Upper lobe of left lung (tissue), 6 donors: ENCODE measurements at places on chromosomes 7 and 10. TPM values are rescaled to one million over a fixed set of nuclear protein-coding genes. Genes with fewer than 3 reads are reported as not detected.

GRCh38 chr7:151126491-151127137, 40.3 kb downstream of the AGAP3 start:
- DNase-seq: no peak

GRCh38 chr7:99737726-99738125, 2.7 kb upstream of the CYP3A7 start:
- no peak for DNase-seq

GRCh38 chr7:4227105-4228010, 454.7 kb upstream of the FOXK1 start:
- no peak for DNase-seq

DNA sequence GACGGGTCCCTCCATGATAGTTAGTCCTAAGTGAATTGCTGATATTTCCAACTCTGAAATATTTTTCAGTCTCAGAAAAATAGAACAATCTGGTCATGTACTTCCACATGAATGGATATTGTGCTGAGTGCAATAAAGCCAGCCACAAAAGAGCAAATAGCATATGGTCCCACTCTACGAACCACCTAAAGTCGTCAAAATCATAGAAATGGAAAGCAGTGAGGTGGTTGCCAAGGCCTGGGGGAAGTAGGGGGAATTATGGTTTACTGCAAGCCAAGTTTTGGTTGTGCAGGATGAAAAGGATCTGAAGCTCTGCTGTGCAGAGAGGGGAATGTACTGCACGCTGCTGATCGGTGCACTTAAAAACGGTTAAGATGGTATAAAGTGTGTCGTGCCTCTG, 313.8 kb upstream of the ADARB2 start:
- DNase-seq: no peak

DNA sequence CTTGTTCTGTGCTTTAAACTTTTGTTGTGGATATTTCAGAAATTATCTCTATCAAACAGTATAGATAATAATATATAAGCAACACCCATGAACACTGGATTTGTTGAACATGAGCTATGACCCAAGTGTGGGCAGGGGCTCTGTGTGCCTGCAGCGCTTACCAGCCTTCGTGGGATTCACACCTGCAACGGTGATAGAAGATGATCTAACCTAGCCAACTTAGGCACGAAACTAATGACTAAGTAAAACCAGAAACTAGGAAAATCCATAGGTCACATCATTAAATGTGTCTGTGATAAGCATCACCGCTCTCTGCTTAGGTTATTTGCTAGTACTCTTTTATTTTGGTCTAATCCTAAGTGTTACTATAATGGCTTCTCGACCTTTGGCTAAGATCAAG, 18.0 kb downstream of the SPAG6 start:
- DNase-seq: no peak

Gene TMEM213
- 6.1 TPM for total RNA-seq

Gene AKR1C1
- total RNA-seq: 48.2 TPM

Gene SPDYE5
- total RNA-seq: not detected

DNA sequence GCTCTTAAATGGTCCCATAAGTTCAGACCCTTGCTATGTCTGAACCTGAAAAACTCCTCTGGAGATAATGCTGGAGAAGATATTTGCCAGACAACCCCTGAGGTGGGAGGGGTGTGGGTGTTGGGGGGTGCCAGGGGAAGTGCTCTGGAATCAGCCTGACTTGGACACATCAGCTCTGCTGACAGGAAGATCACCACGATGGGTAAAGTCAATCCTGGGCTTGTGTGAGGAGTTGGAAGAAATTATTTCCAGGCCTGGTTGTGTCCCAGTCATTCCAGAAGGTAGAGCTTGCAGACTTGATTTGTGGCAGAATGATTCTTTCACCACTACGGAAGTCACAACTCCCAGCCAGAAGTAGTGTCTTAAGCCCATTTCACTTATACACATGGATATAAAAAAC, 60.3 kb upstream of the UNC5B start:
- no peak for DNase-seq

- no peak for DNase-seq
These were observed 72.6 kb upstream of the PCBD1 start for GRCh38 chr10:70960783-70961570.

Gene ZNF425
- 1.7 TPM for total RNA-seq

Gene WNT8B
- total RNA-seq: not detected

Gene PKD2L1
- 0.61 TPM for total RNA-seq

DNA sequence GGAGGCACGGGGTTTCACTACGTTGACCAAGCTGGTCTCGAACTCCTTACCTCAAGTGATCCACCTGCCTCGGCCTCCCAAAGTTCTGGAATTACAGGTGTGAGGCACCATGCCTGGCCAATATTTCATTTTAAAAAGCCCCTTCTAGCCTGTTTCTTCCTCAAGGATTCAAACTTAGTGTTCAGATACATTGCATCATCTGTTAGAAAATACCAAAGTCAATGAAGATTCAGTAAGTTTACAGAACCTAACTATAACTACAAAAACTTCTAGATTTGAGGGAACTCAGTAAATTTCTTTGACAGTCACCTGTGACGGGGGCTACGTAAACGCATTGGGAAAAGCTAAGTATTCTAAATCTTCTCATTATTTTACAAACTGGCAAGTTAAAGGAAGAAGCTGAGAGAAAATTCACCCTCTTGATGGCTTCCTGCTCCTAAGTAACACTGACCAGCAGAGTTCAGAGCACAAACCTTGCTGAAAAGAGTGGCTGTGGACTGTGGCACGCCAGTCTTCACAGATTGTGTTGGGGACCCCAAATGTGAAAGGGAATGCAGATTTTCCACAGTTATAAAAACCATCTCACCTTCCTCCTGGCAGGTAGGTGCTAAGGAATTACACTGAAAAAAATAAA, 162.2 kb downstream of the PKD1L1 start:
- DNase-seq: no peak

GRCh38 chr7:133741078-133741477, 386.1 kb upstream of the LRGUK start:
- no peak for DNase-seq

Gene KAZALD1
- 5.8 TPM for total RNA-seq

DNA sequence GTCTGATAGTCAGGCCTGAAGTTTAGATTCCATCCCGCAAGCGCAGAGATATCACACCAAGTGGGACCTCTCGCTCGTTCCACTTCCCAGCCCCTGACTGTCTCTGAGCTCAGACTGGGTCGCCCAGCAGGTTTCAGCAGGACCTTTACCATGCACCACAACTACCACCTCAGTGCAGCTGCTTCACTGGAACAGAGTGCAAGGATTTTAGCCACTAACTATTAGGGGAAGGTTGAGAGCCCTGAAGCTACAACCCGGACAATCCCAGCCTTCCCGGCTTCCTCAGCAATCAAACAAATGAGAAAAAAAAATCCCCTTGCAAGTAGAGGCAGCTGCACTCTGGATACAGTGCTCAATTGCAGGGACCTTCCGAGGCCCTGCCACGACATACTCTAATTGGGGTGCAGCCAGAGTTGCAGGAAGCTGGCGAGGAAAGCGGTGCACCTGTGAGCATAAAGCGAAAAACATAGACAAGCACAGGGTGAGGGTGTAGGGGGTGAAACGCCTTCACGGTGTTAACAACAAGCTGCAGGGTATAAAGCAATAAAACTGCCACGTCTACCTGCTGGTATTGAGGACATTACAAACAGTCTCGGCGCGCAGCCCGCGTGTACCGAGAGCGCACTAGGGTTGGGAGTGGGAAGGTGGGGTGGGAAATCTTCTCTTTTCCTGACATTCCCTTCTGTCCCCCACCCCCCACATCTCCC, 2.6 kb upstream of the DLX6 start:
- no peak for DNase-seq

- no peak for DNase-seq
These were observed 37.6 kb downstream of the SGMS1 start for GRCh38 chr10:50585921-50586739.

DNA sequence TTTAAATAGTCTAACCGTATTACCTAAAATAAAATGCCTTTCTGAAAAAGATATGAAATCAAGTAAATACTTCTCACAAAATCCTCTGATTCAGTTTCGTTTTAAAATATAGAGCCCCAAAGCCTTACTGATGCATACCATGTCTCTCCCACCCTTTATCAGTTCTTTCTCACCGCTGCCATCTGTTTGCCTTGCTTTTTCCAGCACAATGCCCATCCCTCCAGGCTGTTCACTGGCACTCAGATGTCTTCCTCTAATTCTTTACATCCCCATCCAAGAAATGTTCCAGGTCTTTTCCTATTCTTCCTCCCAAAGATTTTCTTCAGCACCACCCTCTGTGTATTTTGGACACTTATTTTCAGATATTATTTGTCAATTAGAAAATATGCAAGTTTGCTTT, 116.5 kb upstream of the LRRN3 start:
- DNase-seq: no peak

- DNase-seq: no peak
These were observed 137.9 kb downstream of the RAPGEF5 start for GRCh38 chr7:22219036-22219435.

- no peak for DNase-seq
These were observed 631 bp downstream of the POR start for GRCh38 chr7:75915416-75916156.

DNA sequence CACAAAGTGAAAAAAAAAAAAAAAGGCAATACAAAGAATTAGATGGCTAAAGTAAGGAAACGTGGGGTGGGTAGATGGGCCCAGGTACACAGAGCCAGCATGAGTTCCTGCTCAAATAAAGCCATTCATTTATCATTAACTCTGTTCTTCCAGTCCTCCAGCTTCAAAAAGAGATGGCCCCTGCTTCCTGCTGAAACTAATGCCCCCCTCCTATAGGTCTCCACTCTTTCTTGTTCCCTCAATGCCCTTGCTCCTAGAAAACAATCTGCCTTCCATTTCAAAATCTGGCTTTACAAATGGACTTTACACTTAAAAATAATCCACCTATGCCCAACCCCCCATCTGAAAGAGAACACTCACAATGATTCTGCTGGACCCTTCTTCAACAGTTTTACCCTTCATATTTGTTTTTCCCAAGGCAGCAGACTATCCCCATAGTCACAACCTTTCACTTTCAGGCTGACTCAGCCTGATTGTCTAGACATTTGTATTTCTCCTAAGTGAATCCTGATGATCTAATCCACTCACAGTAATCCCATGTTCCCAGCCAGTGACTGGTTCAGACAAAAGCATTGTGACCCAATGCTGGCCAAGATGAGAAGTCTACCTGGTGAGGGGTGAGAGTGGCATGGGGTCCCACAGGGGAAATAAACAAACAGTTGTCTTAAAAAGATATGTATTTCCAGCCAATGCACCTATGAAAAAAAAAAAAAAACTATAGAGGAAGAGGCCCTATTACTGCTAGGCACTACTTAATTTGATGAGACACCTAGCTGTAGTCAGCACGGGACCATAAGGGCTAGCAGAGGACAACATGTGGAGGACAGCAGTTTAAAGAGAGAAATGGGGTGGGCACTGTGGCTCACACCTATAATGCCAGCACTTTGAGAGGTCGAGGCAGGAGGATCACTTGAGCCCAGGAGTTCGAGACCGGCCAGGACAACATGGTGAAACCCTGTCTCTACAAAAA, 74.6 kb upstream of the GRID1 start:
- no peak for DNase-seq

DNA sequence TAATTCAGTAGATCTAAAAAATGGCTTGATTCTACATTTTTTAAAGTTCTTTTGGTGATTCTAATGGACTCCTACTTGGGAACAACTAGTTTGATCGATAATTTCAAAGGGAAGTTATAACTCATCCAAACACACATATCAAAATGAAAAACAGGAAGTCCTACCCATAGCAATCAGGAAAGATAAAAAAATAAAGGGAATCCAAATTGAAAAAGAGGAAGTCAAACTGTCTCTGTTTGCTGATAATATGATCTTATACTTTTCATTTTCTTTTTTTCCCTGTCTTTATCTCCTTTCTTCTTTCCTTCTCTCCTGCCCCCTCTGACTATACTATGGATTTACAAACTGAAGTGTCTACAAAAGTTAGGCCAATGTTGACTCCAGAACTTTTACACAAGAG, 118.8 kb downstream of the IQUB start:
- DNase-seq: no peak

GRCh38 chr10:88047579-88047978, 184.2 kb downstream of the PTEN start:
- no peak for DNase-seq

Gene CFAP43
- 11.9 TPM for total RNA-seq

Gene PSD
- 10.1 TPM for total RNA-seq

Gene TMEM270
- total RNA-seq: not detected

Gene PTPRN2
- 5.1 TPM for total RNA-seq

- DNase-seq: no peak
These were observed 210.5 kb downstream of the SEMA3A start for GRCh38 chr7:83984076-83984475.

GRCh38 chr10:126663880-126664279, 6.6 kb downstream of the C10orf90 start:
- DNase-seq: no peak

DNA sequence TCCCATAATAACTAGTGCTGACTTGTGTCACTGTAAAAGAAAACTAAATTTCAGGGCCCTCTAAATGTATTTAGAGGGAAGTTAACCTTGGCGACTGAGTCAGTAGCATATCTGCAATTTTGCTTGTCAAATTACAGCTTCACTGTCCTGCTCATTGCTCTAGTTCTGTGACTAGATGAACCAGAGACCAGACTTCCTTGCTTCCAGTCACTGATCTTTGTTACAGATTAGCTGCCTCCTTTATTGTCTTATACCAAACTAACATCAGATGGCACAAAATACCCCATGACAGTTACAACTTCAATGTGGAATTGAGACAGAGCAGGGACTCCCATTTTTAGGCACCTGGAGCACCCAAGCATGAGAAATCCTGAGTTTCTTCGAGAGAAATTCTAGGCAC, 79.9 kb upstream of the POM121L12 start:
- DNase-seq: no peak

Gene AKR1D1
- not detected for total RNA-seq

DNA sequence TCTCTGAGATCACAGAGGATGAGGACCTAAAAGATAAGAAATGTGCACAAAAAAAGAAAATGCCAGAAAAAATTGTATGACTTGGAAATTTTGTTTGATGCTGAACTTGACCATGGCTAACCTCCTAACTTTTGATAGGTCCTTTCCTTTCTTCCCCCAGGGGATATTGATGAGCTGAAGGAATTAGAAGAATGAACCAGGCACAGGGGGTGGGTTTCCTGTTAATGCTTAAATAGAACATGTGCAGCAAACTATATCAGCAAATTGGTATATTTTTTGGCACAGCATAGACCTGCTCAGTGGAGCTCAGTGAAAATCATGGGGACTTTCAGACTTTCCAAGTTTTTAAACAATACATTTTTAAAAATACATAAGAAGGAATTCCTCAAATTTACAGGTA, 300.7 kb downstream of the HDAC9 start:
- DNase-seq: no peak

GRCh38 chr10:2427412-2427811, 639.9 kb upstream of the PFKP start:
- DNase-seq: no peak

Gene CLDN4
- total RNA-seq: 229 TPM

Gene MSMB
- not detected for total RNA-seq
